Muscle of leg (tissue), 16 donors: ENCODE measurements at places on chromosomes 7 and 10. TPM values are rescaled to one million over a fixed set of nuclear protein-coding genes. Genes with fewer than 3 reads are reported as not detected.
A peak's percentile ranks its signal among the peaks of the same experiment; 100 is the strongest.

DNA sequence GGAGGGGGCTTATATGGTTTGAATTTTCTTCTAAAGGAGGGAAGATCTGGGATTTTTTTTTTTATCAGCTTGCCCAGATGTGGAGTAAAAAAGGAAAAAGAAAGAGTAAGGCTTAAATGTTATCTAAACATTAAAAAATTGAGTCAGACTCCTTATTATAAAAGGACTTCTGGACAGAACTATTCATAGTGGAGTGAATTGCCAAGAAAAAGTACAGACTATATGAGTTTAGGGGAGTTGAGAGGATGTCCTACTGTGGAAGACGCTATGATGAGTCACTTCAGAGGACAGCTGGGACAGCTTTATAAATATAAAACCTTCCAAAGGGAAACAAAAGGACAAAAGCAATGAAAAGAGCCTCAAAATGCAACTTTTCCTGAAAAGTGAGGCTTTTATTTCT lies 73.0 kb downstream of the TFPI2 start:
- H3K4me1 ChIP-seq: no peaks in the 10 kb centered on the region
- no peak overlapping the region for H3K27ac ChIP-seq
- H3K27me3 ChIP-seq: no peaks in the 10 kb centered on the region

Gene MBL2
- not detected for total RNA-seq

Gene SLC18A3
- total RNA-seq: not detected

Gene TMEM273
- 9.5 TPM for total RNA-seq

- H3K4me1 ChIP-seq: peaks cover 28% of the 10 kb centered on the region
- H3K4me3 ChIP-seq: peak overlapping the region; percentile 52
- H3K27me3 ChIP-seq: peaks cover 2% of the 10 kb centered on the region
- peak; percentile 96 for DNase-seq
These were observed 147.3 kb downstream of the CELF2 start for GRCh38 chr10:11164803-11165590.

GRCh38 chr7:55966851-55967250 lies 2.5 kb downstream of the NIPSNAP2 start:
- peaks cover 35% of the 10 kb centered on the region for H3K4me1 ChIP-seq
- no peaks in the 10 kb centered on the region for H3K27me3 ChIP-seq
- no peak overlapping the region for H3K27ac ChIP-seq

Gene DENND2A
- total RNA-seq: 23.9 TPM
